ENCODE measurements at places on chromosomes 2 and 18. TPM values are rescaled to one million over a fixed set of nuclear protein-coding genes. Genes with fewer than 3 reads are reported as not detected.
A peak's percentile ranks its signal among the peaks of the same experiment; 100 is the strongest.

The TEX51 gene
- total RNA-seq: not detected

The TMEM198 gene
- 1.1 TPM for total RNA-seq

- DNase-seq: peak; percentile 35
These were observed 36.6 kb downstream of the ZAP70 start for GRCh38 chr2:97750017-97750416.

GRCh38 chr2:155020246-155020645 is 321.8 kb downstream of the KCNJ3 start:
- DNase-seq: no peak

GRCh38 chr2:30225131-30225762 is 6.1 kb upstream of the LBH start:
- DNase-seq: peak; percentile 84

GRCh38 chr2:116435648-116436047 is 1378.8 kb upstream of the DDX18 start:
- no peak for DNase-seq

The DLGAP1 gene
- 2.3 TPM for total RNA-seq

- no peak for DNase-seq
These were observed 48.0 kb upstream of the ATP6V1B1 start for GRCh38 chr2:70887550-70888246.

GRCh38 chr2:101946372-101947039 is 45.3 kb upstream of the IL1R2 start:
- DNase-seq: no peak

- DNase-seq: no peak
These were observed 35.4 kb downstream of the PROC start for GRCh38 chr2:127453392-127454171.

The LBX2 gene
- 2.7 TPM for total RNA-seq

DNA sequence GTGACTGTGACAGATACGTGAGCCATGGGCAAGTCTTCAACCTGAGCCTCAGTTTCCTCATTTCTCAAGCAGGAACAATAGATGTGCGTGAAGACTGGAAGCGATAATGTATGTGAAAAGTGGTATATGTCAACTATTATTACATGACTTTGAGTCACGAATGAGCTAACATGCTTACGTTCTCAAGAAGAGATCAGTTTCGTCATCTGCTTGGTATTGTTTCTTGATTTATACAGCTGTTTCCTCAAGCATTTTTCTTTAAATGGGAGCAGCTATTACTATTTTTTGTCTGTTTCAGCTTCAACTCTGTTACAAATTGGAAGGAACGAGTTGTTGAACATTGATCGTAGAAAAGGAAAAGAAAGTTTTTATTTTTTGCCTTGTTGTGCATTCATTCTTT is 48.5 kb upstream of the THOC1 start:
- no peak for DNase-seq

The SERPINB13 gene
- not detected for total RNA-seq

GRCh38 chr2:149766339-149766738 is 178.8 kb upstream of the MMADHC start:
- no peak for DNase-seq

The SPDYA gene
- 0.94 TPM for total RNA-seq

- DNase-seq: no peak
These were observed 13.7 kb downstream of the COL5A2 start for GRCh38 chr2:189165656-189166380.

The OXER1 gene
- 3.9 TPM for total RNA-seq

The TBR1 gene
- not detected for total RNA-seq

DNA sequence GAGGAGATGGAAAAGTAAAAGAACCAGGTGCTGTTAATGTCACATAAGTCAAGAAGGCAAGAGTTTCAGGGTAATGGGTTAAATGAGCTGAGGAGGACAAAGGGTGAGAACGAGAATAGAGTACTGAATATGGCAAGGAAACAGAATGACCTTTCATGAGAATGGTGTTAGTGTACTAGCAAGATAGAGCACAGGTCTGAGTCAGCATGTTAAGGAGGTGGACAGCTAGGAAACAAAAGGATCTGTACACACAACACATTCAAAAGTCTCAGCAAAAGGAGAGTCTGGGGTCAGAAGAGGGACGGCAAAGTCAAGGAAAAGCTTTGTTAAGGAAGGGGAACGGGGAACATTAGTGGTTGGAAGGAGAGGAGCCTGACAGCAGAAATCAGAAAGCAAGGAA is 28.9 kb downstream of the LMAN2L start:
- DNase-seq: no peak

The KCNE4 gene
- 5.7 TPM for total RNA-seq

DNA sequence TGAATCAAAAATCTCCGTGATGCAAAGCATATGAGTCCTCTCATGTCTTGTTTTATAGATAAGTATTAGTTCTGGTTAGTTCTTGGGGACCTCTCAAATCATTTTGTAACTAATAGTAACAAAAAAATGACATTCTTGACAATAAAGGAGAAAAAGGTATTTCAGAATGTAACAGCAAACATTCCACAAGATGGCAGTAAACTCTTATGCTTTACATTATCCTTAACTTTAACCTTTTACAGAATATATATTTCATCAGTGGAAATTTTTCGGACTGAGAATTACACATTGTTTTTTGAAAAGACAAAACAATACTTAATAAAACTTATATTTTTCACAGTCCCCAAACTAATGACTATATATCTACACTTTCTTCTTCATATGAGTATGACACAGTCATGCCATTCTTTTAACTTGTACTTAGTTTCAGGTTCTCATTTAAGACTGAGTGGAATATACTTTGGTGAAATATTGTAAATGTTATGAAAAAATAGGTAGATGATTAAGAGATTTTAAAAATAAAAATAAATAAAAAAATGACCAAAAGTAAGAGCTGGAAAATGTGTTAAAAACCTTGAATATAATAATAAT is 142.9 kb upstream of the NXPH2 start:
- DNase-seq: no peak

The SPP2 gene
- total RNA-seq: not detected

- no peak for DNase-seq
These were observed 157.4 kb downstream of the LTBP1 start for GRCh38 chr2:33104052-33104623.

DNA sequence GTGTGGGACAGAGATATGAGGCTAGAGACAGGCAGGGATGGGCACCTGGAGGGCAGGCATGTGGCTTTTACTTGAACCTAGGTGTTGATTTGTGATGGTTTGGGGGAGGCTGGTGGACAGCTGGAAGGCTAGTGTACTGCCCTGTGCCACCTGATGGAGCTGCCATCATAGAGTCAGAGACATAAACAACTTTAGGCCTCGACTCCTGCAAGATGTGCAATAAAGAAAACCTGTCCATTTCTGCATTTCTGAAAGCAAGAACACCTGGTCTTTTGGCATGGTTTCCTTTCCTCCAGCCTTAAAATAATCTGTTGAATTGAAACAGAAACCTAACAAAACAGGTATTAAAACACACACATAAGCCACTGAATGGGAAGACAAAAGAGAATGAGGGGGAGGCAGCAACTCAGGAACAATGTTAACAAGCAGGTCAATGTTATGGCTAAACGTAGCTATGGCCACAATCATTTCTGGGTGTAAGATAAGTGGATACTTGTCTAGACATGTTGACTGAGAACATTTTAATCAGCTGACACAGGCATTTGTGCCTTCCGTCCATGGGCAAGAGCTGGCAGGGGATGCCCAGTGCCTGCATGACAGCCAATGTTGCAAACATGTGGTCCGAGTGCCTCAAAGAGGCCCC is 87.8 kb downstream of the KCTD1 start:
- DNase-seq: no peak

GRCh38 chr2:20879221-20879620 is 56.3 kb upstream of the LDAH start:
- DNase-seq: no peak

The COL3A1 gene
- total RNA-seq: 201 TPM

DNA sequence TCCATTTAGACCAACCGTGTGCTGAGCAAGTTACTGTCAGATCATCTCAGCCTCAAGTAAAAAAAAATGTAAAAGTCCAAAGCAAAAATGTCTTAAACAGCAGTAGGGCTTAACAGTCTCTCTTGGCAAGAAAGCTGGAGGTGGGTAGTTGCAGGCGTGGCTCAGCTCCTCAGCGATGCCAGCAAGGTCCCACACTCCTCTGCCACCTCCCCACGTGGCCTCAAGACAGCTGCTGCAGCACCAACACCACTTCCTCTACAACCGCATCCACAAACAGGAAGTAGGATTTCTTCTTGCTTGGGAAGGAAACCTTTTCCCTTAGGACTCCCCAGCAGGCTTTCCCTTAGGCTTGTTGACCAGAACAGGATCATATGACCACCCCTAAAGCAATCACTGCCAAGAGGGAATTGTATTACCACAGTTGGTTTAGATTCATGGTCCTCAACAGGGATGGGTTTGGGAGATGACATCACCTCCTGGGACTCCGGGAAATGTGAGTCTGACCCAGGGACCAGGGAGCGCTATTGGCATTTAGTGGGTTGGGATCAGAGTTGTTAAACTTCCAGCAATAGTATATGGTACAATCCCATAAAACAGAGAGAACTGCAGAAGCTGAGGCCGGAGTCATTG is 97.1 kb downstream of the MAPK4 start:
- no peak for DNase-seq

DNA sequence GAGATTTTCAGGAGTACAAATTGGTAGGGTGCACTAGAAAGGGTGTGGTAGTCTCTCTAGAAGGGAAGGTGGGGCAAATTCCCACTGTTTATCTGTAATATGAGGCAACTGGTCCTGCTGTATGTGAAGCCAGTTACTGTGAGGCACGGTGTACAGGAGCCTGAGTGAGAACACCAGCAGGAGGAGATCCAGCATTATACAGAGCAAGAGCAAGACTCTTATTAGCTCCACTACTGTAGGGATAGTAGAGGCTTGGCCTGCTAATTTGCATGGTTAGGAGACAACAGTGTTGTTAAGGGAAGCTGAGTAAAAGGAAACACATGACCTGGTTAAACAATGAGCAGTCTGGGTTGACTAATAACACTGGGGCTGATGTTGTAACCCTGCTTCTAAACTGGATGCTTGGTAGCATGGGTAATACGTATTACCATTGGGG is 76.3 kb upstream of the WDSUB1 start:
- DNase-seq: no peak

The IL36B gene
- not detected for total RNA-seq

DNA sequence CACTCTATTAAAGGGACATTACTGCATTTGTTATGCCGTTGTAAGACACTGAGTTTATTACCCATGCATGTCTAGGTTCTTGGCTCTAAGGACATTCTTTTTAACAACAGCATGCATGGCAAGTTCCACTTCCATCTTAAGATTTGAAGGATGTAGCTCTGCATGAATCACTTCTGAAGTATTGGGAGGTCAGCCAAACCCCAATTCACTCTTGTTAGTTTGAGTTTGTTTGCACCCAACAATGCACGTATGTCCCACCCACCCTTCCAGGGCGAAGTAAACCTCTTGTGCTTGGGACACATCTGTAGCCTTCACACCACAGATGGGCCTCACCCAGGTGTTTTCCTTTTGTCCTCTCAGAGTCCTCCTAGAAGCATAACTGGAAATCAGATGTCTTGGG is 5.6 kb upstream of the LAMA3 start:
- DNase-seq: no peak

- no peak for DNase-seq
These were observed 11.4 kb downstream of the FLACC1 start for GRCh38 chr2:201345625-201346213.

The TGFA gene
- 6.8 TPM for total RNA-seq

- peak; percentile 65 for DNase-seq
These were observed 93.9 kb downstream of the RHOB start for GRCh38 chr2:20540587-20541293.

- DNase-seq: peak; percentile 75
These were observed 741 bp downstream of the GPR148 start for GRCh38 chr2:130729322-130730299.

The DSG4 gene
- total RNA-seq: not detected

The LRRC30 gene
- total RNA-seq: not detected

DNA sequence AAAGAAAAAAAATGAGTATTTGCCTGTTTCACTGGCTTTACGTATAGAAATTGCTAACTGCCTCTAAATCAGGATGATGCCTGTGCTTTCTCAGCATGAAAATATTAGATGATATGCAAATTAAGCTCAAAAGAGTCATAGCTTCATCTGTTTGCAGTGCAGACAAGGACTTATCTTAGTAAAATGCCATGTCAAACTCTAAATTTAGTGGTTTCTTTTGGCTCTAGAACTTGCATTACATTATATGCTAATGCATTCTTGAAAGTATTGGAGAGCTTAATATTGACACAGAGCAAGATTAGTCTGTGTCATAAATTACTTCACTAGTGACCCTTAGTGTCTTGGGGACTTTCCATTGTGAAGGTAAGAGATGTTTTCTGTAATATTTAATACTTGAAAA is 1109.1 kb upstream of the NRXN1 start:
- DNase-seq: no peak

DNA sequence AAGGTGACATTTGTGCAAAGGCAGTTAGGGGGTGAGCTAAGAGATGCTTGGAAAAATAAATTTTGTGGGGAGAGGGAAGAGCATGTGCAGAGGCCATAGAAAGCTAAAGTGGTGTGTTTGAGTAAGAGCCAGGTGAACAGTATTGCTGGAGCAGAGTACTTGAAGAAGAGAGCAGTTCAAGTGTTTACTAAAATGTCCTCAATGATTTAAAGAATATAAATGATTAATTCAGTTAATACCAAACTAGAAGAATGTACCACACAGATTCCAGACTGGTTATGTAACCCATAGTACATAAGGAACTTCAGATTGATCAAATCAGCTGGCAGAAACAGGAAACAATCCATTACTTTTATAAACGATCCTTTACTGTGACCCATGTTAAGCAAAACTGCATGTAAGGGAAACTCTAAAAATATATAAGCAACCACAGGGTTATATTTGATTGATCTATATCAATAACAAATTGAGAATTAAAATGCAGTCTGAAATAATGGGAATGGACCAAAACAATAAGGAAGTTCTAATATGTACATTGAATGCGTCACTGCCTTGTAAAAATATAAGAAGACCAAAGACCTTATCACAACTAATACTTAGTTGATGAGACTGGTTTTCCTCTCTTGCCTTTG is 76.9 kb downstream of the LDAH start:
- DNase-seq: no peak

GRCh38 chr2:80323610-80324009 is 19.1 kb upstream of the LRRTM1 start:
- DNase-seq: no peak

DNA sequence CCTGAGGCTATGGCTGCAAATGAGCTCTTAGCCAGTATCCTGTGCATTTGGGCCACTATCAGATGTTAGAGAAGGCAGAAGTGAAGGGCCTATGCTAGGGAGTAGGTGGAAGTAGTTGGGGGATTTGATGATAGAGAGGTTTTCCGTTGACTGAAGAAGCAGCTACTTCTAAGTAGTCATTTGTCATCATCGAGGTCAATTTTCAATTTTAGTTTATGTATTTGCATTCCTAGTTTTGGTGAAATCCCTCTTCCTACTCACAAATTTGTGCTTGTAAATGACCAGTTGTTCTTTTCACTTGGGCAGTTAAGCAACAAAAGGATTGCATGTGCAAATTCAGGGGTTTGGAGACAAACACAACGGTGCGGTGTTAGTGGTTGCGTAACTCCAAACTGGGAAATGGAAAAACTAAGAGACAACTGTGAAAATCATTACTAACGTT is 48.5 kb upstream of the PELI1 start:
- no peak for DNase-seq

- DNase-seq: no peak
These were observed 19.7 kb downstream of the EIF5B start for GRCh38 chr2:99356853-99357252.

GRCh38 chr2:32768387-32769174 is 140.7 kb downstream of the TTC27 start:
- no peak for DNase-seq

The IKZF2 gene
- 21.7 TPM for total RNA-seq

All from spleen (tissue), 13 donors.